ENCODE measurements at places on chromosomes 13 and 19.
A peak's percentile ranks its signal among the peaks of the same experiment; 100 is the strongest.

DNA sequence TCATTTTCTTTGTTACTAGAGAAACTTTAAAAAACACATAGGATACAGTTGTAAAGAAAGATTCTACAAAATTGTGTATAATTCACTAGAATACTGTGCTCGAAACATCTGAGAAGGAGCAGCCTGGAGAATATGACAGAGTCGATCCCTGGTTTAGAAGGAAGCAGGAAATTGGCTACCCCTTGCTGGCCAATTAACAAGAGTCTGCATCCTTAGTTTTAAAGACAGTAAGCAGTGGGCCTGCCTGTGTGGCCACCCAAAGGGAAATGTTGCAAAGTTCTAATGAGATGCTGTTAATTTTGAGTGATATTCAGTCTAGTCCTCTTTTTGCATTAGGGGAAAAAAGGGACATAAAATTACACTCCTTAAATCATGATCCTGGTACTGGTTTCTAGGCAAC is 988.6 kb downstream of the PCDH17 start:
- no peak for DNase-seq

GRCh38 chr19:5130371-5131030 is 161.6 kb downstream of the KDM4B start:
- peak; percentile 23 for DNase-seq

GRCh38 chr19:966485-967088 is 17.6 kb upstream of the WDR18 start:
- no peak for DNase-seq

DNA sequence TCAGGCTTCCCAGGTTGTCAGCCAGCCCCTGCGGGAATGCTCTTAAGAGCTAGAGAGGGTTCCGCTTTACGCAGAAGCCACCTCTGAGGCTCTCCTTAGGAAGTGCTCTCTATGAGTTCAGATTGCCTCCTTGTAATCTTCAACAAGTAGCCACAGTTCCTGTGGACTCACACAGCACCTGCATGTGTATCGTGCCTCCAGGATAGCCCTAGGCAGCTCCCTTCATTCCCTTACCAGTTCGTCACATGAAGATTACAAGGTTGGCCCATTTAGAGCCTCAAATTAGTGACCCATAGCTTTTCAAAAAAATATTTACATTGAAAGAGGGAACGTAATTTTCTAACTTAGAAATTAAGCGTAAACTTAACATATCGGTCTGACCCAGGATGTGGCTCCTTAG is 284.3 kb downstream of the MTUS2 start:
- DNase-seq, result no peak

DNA sequence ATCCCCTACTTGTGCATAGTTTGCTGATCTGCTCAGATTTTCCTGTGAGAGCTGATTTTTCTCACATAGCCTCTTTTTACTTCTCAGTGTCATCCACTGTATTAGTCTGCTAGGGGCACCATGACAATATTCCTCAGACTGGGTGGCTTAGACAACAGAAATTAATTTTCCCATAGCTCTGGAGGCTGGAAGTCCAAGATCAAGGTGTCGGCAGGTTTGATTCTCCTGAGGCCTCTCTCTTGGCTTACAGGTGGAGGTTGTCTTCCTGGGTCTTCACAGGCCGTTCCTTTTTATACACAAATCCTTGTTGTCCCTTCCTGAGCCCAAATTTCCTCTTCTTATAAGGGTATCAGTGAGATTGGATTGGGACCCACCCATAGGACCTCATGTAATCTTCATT is 9.2 kb downstream of the LRCH1 start:
- DNase-seq, result no peak

DNA sequence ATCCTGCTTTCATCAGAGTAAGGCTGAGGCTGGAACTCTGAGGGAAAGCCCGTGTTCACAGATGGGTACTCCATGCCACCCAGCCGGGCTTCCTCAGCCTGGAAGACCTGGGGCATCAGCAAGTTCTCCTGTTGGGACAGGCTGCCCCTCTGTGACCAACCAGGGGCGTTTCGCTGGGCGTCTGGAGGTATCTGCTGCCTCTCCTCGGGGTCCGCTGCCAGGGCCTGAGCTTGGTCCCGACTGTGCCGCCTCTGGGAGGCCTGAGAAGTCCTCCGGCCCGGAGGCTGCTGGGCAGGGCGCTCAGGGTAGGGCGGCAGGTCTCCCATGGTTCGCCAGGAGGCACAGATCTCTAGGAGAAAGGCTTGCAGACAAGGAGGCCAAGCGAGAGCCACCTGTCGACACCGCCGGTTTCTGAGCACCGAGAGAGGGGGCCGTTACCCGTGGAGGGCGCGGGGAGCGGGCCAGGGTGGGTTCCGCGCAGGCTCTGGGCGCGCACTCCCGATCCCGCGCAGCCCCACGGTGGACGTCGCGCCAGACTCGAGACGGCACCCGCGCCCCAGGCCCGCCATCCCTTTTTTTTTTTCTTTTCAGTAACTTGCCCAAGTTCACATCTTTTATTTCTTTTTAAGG is at the start of gene RSPH6A:
Gene RSPH6A (minus strand): TSS at position 458 of the 630 bp plus-strand sequence. CDS start 132 bp downstream, at position 326.
- no peak for DNase-seq

DNA sequence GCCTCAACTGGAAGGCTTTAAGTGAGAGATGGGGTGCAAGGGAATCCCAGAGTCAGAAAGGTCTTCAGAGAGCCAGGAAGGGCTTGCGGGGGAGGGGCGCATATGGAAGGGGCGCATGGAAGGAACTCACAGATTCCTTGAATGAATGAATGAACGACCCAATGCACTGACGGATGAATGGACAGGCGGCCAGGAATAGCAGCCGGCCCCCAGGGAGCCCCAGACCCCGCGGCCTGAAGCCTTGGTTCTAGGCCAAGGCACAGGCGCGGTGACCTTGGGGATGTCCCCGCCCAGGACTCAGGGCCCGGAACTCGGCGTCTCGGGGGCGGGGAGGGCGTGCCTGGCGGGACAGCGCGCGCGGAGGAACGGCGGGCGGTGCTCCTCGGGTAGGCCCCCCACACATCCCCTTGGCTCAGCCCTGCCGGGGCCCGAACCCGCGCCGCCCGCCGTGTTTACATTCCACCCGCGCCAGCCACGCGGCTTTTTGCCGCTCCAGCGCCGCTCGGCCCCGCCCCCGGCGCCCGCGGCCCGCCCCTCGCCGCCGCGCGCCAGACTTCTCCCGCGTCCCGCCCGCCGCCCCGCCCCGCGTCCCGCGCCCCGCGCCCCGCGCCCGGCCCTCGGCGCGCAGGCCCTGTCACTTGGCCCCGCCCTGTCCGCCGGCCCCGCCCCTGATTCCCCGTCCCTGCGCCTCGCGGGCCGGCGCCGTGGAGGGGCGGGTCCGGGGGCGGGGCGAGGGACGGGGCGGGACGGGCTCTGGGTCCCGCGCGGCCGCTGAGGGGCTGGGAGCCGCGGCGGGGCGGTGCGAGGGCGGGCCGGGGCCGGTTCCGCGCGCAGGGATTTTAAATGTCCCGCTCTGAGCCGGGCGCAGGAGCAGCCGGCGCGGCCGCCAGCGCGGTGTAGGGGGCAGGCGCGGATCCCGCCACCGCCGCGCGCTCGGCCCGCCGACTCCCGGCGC is at the start of gene CCNE1:
Gene CCNE1 (plus strand): TSS at position 867 of the 955 bp plus-strand sequence. CDS start 565 bp downstream, outside the sequence.
- DNase-seq, result peak; percentile 94

GRCh38 chr13:65188721-65189120 is 2041.4 kb downstream of the PCDH9 start:
- DNase-seq, result no peak

GRCh38 chr13:113091891-113092775 is 13.5 kb upstream of the F7 start:
- no peak for DNase-seq

DNA sequence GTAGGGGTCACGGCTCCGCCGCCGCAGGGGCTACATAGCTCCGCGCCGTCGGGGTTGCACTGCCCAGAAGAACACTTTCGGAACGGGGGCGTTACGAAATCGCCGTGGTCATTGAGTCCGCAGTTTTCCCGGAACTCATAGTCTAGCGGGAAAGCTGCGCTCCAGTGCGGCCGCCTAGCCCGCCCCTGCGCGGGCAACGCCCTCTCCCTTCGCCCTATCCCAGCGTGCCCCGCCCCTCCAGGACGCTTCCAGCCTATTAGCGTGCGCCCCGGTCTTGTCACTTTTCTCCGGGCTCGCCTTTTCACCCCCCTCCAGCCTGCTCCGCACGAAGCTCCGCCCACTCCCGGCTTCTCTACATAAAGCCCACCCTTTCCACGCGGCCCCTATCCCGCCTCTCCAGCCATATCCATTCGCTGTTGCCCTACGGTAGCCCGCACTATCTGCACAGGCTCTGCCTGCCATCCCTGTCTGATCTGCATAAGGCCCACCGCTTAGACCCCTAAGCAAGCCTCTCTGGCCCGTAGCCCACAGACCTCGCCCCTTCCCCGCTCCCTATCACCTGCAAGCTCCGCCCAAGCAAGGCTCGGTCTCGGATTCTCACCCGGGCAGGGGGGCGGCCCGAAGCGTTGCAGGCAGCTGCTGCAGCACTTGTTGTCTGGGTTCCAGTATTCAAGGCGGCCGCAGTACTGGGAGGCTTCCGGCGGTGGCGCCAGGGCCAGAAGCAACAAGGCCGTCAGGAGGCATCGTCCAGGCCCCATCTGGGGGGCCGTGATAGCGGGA is 1.6 kb downstream of the IGFLR1 start:
- peak; percentile 92 for DNase-seq

GRCh38 chr19:32676186-32676894 is 692 bp downstream of the RGS9BP start:
- no peak for DNase-seq

DNA sequence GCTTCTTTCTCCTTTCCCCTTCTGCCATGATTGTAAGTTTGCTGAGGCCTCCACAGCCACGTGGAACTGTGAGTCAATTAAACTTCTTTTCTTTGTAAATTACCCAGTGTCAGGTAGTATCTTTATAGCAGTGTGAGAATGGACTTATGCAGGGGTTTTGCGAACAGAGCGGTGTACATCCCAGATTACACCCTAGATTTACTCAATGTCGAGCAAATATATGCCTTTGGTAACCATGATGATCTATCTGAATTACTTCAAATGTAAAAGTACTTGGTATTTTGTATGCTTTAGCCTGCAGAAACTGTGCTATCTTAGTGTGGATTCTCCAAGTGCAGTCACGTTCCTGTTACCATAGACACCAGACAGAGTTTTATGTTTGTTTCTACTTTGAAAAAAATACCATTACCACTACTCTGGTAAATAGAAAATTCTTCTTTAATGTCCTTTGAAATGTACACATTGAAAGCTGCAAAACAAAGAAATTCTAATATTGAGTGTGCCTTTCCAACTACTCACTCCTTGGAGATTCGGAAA is 510.4 kb upstream of the ARGLU1 start:
- DNase-seq, result no peak

GRCh38 chr13:75633285-75633684 is 2.8 kb upstream of the LMO7 start:
- DNase-seq, result no peak

- DNase-seq, result no peak
These were observed 22.3 kb downstream of the EPS15L1 start for GRCh38 chr19:16449330-16449961.

- no peak for DNase-seq
These were observed 103.8 kb downstream of the SLC10A2 start for GRCh38 chr13:102962430-102962829.
